ENCODE measurements at places on chromosomes 6 and 20.

DNA sequence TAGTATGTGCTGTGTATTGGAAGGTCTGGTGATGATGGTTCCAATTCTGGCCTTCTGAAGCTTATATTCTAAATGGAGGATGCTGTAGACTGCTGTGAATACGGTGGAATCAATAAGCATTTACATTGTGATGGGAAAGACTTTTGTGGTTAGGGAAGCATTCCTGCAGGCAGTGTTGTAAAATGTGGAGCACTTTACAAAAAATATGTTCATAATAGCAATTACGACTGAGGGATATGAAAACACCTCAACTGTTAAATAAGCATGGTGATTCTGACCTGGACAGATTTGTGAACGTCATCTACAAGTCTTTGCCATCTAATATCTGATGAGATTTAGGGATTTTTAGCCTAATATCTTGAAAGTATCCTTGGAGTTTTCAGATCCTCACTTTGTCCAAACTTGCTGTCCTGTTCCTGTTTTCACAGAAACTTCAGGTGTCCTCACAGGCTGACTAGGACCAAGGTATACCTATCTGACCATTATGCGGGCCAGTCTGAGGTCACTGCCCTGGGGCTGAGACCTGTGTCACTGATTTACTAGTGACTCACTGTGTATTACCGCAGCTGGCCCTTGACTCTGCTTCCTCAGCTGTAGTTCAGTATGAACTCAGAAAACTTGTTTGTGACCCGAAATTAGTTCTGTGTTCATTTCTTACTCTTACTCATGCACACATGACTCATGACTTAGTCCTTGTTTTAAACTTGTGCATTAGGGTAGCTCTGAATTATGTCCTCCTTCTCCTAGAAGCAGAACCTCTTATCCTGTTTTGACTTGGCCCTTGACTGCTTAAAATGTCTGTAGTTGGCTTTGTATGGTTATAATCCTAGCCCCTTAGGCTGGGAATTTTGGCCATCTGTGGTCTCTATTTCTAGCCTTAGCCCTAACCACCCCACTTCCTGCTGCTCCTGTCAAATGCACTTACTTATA is 343.0 kb downstream of the CDKAL1 start:
- peak; percentile 86 for DNase-seq

GRCh38 chr6:125196613-125197012 is 43.0 kb downstream of the TPD52L1 start:
- DNase-seq, result no peak

GRCh38 chr6:95117236-95117635 is 460.1 kb upstream of the MANEA start:
- no peak for DNase-seq

DNA sequence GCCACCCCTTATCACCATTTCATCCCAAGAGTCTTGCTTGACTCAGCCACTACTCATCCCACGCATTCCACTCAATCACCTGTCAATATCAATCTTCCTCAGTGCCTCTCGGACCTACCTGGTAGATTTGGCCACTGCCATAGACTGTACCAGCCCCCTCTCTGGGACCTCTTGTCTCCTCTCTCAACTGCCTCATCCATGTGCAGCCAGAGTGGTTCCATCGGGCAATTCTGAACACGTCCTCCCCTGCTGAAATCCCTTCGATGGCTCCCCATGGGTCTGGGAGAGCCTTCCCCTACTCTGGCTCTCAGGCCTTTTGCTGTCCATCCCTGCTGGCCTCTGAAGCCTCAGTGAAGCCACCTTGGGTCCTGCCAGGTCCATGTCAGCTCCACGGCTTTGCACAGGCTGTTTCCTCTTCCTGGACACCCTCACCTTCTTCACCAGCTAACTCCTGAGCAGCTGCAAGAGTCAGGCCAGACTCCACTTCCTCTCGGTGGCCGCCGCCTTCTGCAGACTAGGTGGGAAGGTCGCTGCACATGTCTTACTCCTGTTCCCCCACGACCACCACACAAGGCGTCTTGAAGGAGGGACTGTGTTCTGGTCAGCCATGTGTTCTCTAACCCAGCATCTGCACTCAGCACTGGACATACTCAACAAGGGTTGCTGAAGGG is 120.4 kb downstream of the TOX2 start:
- no peak for DNase-seq

DNA sequence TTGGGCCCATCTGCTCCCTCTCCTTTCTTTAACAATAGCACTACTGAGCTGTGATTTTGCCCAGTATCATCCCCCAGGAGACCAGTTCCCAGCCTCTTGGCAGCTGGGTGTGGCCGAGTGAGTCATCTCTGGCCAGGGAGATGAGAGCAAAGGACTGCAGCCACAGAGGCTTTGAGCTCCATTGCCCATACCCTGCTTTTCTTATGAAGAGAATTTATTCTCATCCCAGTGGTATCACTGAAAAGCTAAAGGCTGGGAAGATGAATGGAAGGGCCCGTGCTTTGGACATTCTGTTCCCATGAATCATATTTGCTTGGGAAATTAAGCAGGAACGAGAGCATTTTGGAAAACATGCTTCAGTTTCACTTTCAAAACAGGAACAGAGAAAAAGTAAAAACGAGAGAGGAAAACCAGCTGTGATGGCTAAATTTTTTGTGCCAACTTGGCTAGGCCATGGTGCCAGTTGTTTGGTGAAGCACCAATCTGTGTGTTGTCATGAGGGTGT is 14.9 kb downstream of the CST3 start:
- no peak for DNase-seq

DNA sequence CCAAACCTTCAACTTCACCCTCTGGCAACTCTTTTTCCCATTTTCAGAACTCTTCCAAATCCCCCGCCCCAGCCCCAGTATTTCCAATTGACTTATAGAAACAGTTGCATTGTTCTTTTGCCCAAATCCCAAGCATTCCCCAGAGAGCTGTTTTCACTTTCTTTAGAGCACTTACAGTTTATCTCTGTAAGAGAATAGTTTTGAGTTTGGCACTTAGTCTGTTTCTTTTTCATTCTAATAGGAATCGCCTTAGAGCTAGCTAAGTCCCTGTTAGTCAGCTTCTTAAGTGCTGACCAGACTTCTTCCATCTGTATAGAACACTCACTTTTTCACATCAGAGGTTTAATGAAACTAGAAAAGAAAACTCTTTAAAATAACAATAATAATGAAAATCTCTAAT is 374.2 kb upstream of the FLRT3 start:
- no peak for DNase-seq

- no peak for DNase-seq
Observed at GRCh38 chr6:94953867-94954631, 623.3 kb upstream of the MANEA start.

Data from activated CD4-positive, alpha-beta T cell treated with anti-CD3 and anti-CD28 coated beads, Interleukin-2, amount 50 U/mL, for 16 hours (primary cell).